ENCODE measurements at places on chromosomes 6 and 20.

DNA sequence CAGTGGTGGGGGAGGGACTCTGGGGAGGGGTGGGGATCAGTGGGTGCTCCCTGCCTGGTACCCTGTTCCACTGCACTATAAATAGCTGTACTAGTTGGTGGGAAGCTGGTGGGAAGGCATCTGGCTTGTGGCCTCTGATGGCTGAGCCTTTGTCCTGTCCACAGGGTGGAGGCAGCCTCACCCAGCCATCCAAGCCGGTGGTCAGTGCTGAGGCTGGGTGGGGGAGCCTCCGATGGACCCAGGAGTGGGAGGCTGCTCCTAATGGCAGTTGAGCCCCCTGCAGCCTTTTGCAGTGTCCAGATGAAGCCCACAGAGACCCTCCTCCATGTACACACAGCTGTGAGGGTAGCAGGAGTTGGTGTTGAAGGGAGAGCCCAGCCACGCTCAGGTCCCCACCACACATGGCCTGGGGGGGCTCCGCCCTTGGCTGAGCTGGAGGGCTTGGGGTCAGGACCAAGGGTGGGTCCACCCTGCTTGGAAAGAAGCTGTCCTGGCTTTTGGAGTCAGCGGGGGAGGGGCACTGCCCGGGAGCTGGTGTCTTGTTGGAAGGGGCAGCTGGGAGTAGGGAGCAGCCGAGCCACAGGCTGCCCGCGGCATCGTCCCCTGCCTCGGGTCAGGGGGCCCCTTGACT, 2.5 kb downstream of the PPDPF start:
- no peak for DNase-seq

GRCh38 chr6:151422981-151423380, 28.9 kb downstream of the RMND1 start:
- DNase-seq = no peak

DNA sequence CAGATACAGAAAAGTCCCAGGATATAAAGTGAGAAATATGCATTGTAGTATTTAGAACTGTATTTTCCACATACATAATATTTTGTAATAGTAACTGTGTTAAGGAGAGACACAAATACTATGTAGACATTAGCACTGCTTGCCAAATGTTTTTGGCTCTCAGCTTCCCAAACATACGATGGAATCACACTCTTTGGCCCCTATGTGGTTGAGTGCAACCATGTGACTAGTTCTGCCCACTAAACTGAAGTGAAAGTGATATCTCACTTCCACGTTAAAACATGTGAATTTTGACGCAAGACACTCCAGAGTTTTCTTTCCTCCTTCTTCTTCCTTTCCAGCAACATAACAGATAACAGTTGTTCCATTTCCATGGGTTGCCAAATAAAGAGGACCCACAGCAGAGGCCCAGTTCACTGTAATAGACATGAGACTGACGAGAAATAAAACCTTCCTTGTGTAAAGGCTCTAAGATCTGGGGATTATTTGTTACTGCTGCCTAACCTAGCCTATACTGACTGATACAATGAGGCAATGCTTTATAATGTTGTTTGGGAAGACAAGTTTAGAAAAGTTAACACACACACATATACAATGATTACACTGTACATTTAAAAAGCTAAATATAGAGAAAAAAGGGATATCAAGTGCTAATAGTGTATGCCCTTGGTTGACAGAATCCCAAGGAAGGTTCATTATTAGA, 97.2 kb downstream of the PTPRT start:
- DNase-seq = no peak

GRCh38 chr6:6328451-6328850, 8.0 kb upstream of the F13A1 start:
- no peak for DNase-seq

DNA sequence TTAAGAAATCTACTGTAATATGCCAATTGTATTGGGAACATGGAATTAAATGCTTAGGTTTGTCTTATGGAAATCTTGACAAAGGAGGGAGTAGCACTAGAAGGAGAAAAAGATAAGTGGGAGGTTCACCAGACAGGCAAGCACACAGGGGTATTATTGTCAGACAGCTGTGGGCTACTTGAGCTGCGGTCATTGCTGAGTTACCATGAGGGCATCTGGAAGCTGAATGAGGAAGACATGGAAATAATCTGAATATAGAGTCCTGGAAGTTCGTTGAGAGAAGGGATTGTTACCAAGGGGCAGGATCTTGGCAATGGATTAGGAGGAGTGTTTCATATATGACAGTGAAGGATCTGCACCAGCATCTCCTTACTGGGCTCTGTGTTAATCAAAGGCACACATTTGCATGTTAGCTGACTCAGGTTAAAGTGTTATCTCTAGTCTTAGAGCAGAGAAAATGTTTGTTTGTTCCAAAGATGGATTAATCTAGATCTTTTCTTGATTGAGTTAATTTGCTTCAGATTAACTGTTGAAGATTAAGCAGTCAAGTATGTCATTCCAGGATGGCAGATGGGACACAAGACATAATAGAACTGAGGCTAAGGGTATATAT, 53.0 kb upstream of the SUPT3H start:
- no peak for DNase-seq

DNA sequence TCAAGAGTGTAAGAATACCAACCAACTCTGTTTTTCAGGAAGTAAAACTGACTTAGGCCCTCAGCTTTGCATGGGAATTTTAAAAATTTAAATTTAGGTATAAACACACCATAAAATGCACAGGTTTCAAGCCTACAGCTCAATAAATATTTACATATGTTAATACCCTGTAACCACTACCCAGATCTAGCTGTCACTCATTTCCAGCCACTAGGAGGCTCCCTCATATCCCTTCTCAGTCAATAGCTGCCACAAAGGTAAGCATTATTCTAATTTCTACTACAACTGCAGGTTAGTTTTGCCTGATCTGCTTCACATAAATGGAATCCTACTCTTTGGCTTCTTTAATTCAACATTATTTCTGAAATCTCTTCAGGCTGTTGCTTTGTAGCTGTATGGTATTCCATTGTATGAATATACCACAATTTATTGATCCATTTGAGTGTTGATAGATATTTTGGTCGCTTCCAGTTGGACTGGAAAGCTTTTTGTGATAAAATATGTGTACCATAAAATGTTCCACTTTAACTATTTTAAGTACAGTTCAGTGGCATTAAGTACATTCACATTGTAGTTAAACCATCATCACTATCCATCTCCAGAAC, 32.5 kb upstream of the MEI4 start:
- no peak for DNase-seq

GRCh38 chr6:38248500-38249234, 391.1 kb downstream of the BTBD9 start:
- no peak for DNase-seq

DNA sequence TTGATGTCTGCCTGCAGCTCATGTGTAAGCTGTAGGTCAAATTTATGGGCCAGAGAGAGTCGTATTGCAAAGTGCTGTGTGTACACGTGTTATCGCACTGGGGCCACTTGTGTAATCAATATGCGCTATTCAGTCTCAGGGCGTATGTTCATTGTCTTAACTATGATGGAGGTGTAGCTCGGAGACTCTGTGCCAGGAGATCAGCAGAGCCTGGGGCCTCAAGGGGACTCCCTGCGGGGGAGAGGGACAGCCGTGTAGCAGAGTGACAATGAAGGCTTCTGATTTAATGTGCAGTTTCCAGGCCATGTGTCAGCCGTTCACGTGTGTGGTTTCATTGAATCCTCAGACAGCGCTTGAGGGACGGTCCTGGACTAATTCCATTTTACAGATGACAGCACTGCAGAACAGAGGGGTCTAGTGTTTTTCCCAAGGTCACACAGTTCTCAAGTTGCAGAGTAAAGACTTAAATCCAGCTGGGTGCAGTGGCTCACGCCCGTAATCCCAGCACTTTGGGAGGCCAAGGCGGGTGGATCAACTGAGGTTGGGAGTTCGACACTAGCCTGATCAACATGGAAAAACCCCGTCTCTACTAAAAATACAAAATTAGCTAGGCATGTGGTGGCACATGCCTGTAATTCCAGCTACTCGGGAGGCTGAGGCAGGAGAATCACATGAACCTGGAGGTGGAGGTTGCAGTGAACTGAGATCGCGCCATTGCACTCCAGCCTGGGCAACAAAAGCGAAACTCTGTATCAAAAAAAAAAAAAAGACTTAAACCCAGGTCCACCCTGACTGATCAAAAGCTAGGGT, 242.5 kb downstream of the PREX1 start:
- DNase-seq = no peak

DNA sequence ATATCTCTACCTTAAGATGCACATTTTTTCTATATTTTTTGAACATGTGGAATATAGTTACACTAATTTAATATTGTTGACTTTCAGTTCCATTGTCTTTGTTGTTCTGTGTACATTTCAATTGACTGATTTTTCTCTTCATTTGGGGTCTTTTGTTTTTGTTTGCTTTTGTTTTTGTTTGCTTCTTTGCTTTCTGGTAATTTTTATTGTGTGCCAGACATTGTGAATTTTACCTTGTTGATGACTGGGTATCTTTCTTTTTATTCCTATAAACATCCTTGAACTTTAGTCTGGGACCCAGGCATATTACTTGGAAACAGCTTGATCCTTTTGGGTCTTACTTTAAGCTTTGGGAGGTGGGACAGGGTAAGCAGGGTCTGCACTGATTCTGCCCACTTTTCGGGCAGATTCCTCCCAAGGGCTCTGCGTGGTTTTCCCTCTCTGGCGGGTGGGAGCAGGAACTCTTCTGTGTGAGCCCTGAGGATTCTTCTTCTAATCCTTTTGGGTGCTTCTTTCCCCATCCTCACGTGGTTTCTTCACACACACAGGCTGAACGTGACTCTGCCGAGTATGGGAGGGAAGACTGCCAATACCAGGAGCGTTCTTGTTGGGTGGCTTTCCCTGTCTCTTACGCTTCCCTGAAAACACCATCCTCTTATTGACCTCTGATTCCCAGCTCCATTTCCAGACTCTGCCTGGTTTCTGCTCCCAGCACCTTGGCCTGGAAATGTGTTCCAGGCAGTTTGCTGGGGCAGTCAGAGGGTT, 200.5 kb downstream of the ARID1B start:
- DNase-seq = no peak

Measured in stimulated activated CD8-positive, alpha-beta memory T cell treated with anti-CD3 and anti-CD28 coated beads, Interleukin-15, amount 100 ng/mL, for 48 hours (primary cell).